ENCODE measurements at places on chromosomes 7 and 10. TPM values are rescaled to one million over a fixed set of nuclear protein-coding genes. Genes with fewer than 3 reads are reported as not detected.

- no peak for DNase-seq
Observed at GRCh38 chr10:101807158-101807557, 11.1 kb downstream of the OGA start.

Gene SEPTIN14
- total RNA-seq = not detected

GRCh38 chr10:75035975-75036708 is 75.3 kb upstream of the SAMD8 start:
- DNase-seq = peak; percentile 10

GRCh38 chr7:1169409-1170368 is 9.7 kb upstream of the ZFAND2A start:
- DNase-seq = peak; percentile 39

Gene CCL24
- not detected for total RNA-seq

Gene C10orf105
- not detected for total RNA-seq

Gene ASAH2
- 4.0 TPM for total RNA-seq

- DNase-seq = peak; percentile 37
Observed at GRCh38 chr10:115956225-115957011, 316.6 kb downstream of the GFRA1 start.

Gene TMEM178B
- total RNA-seq = not detected

- DNase-seq = no peak
Observed at GRCh38 chr7:12552876-12553275, 17.6 kb upstream of the SCIN start.

Measured in foreskin keratinocyte (primary cell).